ENCODE measurements at places on chromosomes 13 and 19.

DNA sequence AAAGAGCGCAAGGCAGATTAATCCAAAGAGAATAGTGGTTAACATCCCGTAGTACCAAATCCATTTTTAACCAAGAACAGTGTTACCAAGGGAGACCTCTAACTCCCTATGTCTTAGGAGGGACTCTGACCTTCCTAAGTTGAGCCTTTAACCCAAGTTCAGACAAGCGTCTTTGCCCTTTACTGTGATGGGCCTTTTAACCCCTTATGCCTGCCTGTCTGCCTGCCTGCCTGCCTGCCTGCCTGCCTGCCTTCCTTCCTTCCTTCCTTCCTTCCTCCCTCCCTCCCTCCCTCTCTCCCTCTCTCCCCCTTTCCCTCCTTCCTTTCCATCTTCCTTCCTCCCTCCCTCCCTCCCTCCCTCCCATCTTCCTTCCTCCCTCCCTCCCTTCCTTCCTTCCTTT, 32.6 kb downstream of the CEACAM1 start:
- no peak for DNase-seq

DNA sequence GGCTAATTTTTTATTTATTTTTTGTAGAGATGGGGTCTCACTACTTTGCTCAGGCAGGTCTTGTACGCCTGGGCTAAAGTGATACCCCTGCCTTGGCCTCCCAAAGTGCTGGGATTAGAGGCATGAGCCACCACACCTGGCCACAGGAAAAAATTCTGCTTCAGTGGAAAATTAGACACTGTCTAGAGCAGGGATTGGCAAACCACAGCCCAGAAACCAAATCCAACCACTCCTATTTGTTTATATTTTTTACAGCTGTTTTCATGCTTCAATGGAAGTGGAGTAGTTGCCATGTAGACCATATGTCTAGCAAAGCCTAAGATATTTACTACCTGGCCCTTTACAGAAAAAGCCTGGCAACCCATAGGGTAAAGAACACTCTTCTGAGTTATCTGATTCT, 123.7 kb upstream of the MRI1 start:
- DNase-seq: peak; percentile 93

DNA sequence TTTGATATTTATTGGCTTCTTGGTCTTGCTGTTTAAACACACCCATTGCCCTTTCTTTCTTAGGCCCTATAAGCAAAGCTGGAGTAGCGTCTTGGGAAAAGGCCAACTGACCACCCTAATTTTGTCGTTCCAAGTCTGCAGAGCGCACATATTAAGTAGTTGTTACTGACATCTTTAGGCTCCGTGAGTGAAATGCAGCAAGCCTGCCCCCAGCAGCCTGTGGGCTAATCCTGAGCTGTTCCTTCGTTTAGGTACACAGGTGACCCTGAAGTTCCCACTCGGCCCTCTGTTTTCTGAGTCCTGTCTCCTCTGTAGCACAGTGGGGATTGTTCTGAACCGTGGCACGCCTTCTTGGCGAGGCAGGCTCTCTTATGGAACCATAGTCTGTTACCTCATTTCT, 170.5 kb downstream of the STK24 start:
- peak; percentile 76 for DNase-seq

GRCh38 chr19:29841209-29841558, 29.4 kb downstream of the CCNE1 start:
- DNase-seq: no peak

GRCh38 chr13:43088093-43088511, 64.7 kb downstream of the DNAJC15 start:
- DNase-seq: no peak

DNA sequence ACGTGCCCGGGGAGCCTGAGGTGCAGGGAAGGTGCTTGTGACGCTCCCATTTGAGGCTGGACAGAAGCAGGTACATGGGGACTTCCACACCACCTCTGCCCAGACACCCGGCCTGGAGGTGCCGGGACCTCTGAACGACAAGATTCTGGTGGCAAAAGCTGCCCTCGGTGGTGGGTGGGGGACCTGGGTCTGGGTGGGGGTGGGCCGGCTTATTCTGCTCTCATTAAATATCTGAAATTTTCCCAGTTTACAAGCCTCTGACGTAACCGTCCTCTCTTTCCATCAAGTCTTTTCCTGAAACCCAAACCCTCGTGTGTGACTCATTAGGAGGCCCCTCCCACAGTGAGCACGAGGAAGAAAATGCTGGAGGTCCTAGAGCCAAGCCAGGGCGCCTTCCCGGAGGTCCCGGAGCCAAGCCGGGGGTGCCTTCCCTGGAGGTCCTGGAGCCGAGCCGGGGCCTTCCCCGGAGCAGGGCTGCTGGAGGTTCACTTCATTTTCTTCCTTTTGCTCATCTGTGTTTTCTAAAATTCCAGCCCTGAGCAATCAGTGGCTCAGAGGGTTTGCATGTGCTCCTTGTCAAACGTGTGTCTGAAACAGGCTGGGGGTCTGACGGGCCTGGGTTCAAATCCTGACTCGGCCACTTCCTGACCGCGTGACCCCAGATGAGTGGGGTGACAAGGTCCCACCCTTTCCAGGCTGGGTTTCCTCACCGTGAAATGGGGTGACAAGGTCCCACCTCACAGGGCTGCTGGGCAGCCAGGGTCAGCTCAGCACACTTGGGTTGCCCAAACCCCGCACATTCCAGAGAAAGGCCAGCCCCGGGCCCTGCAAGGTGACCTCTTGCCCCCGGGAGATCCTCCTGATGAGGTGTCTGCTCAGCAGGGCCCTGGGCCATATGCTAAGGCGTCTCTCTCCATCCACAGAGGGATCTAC, 10.0 kb downstream of the CFD start:
- DNase-seq: no peak

GRCh38 chr13:71759651-71760511, 107.1 kb downstream of the DACH1 start:
- DNase-seq: peak; percentile 18

DNA sequence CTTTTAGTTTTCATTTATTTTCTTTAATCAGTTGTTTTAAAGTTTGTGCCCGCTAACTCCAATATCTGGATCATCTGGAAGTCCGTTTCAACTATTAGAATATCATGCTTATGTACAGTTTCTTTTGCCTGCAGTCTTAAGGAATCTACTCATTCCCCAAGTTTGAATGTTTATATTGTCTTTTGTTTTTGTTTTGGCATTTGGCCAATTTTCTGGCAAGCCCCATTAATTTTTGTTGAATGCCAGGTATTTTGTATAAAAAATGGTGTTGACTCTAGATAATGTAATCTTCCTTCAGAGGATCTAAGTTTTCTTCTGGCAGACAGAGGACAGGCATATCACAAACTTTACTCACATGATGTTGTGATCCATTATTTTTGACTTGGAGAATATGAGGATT, 11.1 kb upstream of the ZNF235 start:
- DNase-seq: no peak

- DNase-seq: no peak
Observed at GRCh38 chr19:33488826-33489225, 32.8 kb downstream of the PEPD start.

- DNase-seq: no peak
Observed at GRCh38 chr19:14015524-14016035, 9.5 kb upstream of the RFX1 start.

- DNase-seq: no peak
Observed at GRCh38 chr19:37920591-37921450, 13.8 kb downstream of the SIPA1L3 start.

DNA sequence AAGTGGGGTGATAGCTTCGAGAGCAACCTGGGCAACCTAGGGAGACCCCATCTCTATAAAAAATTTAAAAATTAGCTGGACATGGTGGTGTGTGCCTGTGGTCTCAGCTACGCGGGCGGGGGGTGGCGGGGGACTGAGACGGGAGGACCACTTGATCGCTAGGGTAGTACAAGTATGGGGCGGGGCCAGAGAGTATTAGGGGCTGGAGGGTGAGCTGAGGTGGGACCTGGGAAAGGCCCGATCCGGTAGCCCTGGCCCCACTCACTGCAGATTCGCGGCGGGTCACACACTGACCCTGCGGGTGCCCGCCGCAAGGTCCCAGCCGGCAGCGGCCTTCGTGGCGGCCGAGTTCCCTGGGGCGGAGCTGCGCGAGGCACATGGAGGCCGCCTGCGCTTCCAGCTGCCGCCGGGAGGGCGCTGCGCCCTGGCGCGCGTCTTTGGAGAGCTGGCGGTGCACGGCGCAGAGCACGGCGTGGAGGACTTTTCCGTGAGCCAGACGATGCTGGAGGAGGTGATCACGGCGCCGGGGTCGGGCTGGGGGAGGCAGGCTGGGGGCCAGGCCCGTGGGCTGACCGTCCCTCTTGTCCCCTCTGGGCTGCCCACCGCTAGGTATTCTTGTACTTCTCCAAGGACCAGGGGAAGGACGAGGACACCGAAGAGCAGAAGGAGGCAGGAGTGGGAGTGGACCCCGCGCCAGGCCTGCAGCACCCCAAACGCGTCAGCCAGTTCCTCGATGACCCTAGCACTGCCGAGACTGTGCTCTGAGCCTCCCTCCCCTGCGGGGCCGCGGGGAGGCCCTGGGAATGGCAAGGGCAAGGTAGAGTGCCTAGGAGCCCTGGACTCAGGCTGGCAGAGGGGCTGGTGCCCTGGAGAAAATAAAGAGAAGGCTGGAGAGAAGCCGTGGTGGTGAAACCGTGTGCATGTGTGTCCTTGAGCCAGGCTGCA, 2.0 kb upstream of the ARHGAP45 start:
- peak; percentile 34 for DNase-seq

DNA sequence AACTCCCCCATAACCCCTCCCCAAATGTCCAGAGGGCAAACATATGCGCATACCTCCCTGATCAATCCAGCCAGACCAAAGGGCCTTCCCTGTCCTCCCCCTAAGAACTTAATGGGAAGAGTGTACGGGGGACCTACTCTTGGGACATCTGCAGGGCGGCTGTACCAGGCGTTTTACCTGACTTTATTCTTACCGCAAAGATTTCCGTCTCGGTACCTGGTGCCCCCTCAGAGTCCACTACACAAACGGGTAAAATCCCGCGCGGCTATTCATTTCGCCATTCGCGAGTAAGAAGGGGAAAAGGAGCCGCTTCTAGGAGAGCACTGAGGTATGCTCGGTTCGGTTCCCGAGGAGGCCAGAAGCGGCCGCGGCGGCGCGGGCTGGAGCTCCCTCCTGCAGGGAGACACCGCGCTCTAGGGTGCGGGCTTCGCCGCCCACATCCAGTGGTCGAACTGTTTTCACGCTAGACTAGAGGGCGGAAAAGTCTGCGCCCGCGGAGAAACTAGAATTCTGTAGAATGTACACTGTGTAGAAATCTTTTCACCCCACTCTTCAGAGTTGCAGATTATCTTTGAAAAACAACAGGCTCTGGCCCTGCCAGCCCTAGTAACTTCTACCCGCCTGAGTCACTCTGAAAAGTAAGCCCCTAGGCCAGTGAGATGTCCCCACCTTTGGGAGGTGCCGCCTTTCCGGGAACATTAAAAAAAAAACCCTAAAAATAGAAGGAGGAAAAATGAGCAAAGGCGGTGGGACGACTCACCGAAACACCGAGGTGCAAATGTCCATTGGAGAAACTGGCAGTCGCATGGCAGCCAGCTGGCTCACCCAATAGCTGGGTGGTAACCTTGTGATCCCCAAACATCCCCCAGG, 3.8 kb upstream of the TSHZ3 start:
- DNase-seq: no peak

GRCh38 chr19:55158848-55159749, 1.6 kb upstream of the TNNI3 start:
- no peak for DNase-seq

- no peak for DNase-seq
Observed at GRCh38 chr13:93001866-93002461, 224.6 kb upstream of the GPC6 start.

- DNase-seq: peak; percentile 13
Observed at GRCh38 chr19:47699360-47699917, 13.8 kb upstream of the EHD2 start.

DNA sequence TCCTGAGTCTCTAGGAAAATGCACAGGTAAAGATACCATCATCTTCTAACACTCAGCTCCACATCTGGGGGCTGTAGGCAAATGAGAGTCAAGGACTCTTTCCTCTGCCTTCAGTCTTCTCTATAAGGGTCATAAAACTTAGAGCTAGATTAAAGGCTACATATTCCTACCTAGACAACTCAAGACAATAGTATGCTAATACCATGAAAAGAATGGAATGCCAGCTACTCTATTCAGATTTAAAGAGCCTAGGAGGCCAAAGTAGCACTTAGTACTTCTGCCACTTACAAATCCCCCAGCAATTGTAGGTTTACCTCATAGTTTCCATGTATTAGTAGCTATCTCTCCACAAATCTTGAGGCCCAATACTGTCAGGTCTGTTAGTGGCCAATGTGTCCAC, 453.0 kb downstream of the SLITRK5 start:
- DNase-seq: no peak

- no peak for DNase-seq
Observed at GRCh38 chr13:39760521-39760920, 105.1 kb downstream of the COG6 start.

DNA sequence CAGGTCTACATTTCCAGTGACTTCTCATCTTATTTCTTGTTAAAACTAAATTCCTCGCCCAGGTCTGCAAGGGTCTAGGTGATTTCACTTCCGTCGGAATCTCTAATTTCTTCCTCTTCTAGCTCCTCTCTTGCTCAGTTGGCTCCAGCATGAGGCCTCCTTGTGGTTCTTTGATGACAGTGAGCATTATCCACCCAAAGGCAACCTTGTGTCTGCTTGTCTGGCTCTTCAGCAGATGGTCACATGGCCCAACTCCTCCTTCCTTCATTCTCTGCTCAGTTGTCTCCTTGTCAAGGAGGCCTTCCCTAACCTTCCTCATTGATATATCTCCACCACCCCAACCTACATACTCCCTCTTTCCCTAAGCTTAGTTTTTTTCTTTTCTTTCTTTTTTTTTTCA, 1391.4 kb downstream of the EFNB2 start:
- DNase-seq: no peak

GRCh38 chr19:10919352-10920287, 8.8 kb downstream of the YIPF2 start:
- DNase-seq: no peak

DNA sequence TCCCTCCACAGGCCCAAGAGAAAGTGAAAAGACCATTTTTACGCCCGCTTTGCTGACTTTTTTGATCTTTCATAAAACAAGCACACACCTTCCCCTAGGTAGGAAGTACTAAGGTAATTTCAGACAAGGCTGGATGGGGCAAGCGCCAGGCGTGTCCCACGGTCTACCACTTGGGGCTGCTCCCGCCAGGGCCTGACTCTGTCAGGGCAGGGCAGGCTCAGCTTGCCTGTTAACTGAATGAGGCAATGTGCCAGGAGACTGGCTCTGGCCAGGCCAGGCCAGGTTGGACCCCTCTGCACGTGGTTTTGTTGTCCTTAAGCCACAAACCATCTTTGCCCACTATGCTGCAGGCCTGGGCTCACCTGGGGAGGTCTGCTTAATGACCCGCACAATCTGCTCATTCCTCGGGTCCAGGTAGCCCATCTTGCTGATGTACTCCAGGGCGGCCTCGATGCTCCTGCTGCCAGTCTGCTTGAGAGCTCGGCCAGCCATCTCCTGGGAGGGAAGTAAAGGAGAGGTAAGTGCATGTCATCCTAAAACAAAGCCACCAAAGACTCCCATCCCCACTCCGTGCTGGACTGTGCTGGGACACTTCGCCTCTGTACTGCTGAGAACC, 70.4 kb downstream of the LATS2 start:
- no peak for DNase-seq

DNA sequence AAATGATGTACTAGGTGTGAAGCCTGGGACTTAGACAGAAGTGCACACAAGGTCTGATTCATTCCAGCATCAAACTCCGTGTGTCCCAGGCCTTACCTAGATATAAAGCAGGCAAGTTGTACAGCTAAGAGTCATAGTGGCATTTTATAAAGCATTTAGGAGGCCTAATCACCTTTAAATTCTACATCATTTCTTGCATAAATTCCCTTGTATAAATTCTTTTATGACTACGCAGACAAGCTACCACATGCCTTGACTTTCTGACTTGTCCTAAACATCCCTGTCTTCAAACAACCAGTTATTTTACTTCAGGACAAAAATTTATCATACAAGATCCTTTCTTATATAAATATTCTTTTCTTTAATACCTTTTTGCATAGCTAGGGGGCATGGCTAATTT, 22.5 kb downstream of the TMEM255B start:
- no peak for DNase-seq

Measured in DMS79 treated with DMSO at 0.1 percent for 48 hours (cell line).